Activated effector memory CD4-positive, alpha-beta T cell treated with Interleukin-2 at 50 U/mL for 16 hours (primary cell): ENCODE measurements at places on chromosomes 13 and 19.

DNA sequence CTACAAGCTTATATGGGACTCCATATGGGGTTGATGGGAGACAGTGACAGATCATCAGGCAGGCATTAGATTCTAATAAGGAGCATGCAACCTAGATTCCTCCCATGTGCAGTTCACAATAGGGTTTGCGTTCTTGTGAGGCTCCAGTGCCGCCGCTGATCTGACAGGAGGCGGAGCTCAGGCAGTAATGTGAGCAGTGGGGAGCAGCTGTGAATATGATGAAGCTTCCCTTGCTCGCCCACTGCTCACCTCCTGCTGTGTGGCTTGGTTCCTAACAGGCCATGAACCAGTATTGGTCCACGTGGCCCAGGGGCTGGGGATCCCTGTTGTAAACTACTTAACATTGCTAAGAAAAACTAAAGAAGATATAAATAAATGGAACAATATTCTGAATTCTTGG lies 378.4 kb downstream of the KCNRG start:
- no peak for DNase-seq

DNA sequence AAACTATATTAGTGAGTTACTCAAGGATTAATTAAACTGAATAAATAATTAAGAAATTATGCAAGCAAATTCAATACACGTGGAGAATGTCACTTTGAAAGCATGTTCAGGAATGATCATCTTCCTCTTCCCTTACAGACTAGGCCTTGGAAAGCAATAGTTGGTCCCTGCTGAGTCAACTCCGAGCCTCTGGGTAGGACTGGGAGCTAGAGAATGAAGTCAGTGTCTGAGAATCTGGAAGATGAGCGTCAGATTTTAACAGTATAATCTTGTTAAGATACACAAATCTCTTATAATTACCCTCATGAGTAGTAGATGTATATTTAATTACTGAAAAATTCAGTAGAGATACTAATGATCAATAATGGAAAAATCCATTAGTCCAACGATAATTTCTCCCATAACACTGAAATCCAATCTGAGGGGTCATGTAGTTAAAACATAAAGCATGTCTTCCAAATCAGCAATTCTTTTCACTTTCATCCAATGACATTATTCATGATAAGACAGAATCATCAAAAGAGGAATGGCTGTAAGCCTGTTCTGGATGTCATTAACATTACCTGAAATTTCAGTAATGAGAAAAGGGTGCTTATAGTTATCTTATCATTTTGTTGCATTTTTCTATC lies 423.0 kb downstream of the DCT start:
- DNase-seq: no peak

GRCh38 chr19:7981199-7981598 lies 24.2 kb downstream of the ELAVL1 start:
- no peak for DNase-seq

DNA sequence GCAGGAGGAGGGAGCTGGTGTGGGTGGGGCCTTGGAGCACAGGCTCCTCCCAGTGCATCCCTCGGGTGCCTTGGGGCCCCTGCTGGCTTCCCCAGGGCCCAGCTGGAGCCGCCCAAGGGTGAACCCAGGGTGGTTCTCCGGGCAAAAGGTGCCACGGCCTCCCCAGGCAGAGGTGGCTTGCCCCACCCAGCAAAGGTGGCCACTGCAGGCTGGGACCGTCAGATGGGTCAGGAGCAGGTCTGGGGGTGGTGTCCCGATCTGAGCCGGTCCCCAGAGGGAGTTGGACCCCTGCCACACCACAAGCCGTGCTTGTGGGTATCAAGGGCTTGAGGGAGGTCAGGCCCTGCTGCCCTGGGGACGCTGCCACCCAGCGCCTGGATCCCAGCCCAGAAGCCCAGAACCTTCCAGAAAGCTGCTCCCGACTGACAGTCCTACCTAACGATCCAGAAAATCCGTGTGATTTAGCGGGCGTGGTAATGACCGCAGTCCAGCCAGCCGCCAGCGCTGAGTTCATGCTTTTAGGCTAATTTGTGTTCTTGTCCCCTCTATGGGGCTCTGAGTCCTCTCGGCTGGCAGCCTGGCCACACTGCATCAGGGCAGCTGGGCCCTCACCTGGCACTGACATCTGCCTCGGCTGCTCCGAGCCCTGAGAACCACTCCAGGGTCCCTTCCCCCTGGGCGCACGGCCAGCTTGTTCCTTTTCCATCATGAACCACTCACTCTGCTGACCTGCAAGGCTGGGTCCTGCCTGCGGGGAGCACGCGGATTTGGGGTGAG lies 5.0 kb upstream of the GRIN3B start:
- no peak for DNase-seq

DNA sequence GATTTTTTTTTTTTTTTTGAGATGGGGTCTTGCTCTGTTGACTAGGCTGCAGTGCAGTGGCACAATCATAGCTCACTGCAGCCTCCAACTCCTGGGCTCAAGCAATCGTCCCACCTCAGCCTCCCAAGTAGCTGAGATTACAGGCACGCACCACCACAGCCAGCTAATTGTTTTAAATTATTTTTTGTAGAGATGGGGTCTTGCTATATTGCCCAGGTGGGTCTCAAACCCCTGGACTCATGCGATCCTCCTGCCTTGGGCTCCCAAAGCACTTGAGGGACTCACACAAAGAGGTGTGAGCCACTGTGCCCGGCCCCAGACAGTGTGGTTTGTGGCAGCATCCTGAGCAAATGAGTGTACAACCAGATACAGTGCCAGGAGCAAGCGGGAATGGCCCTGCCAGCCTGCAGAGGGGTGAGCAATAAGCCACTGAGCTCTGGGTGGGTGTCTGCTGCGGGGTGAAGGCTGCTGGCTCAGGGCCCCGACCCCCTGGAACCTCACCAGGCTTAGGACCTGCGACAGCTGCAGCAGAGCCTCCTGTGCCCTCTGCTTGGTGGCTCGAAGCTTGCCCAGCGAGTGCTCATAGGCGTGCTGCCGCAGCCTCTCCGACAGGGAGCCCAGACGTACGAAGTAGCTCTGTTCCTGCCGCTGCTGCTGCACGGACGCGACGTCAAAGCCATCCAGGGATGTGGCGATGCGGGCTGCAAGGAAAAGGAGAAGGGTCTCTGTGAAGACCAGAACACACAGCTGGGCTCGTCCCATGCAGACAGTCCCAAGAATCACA lies 15.9 kb upstream of the TICAM1 start:
- no peak for DNase-seq

GRCh38 chr13:112067116-112067741 lies at the start of gene SOX1:
Gene SOX1, plus strand, starts transcription at chr13:112067149. Its CDS starts 510 bp downstream, at chr13:112067659.
- DNase-seq: no peak

- no peak for DNase-seq
Measured at GRCh38 chr13:39284801-39285388, 246.6 kb downstream of the NHLRC3 start.

DNA sequence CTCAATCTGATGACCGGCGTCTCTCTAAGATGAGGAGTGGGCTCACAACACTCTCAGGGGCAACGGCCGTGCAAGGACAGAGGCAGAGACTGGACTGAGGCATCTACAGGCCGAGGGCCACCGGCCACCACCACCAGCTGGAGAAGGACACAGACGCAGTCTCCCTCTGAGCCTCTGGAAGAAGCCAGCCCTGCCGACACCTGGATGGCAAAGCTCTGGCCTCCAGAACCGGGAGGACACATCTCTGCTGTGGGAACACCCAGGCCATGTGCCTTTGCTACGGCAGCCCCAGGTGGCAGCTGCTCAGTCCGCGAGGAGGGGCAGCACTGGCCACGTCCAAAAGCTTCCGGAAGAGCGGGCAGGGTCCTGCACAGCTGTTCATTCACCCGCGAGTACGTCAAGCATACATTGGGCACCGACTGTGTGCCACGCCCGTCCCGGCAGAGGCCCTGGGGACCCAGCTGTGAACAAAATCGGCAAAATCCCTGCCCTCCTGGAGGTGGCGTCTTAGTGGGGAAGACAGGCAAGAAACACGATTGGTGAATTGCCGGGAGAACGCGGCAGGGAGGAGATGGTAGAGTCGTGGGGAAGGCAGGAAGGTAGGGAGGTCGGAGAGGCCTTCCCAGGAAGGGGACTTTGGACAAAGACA lies 17.1 kb downstream of the C2CD4C start:
- DNase-seq: no peak

GRCh38 chr13:83577183-83577582 lies 305.1 kb downstream of the SLITRK1 start:
- no peak for DNase-seq

- DNase-seq: no peak
Measured at GRCh38 chr13:113632706-113633484, 25.1 kb downstream of the ATP4B start.

- DNase-seq: no peak
Measured at GRCh38 chr19:55432241-55432959, 10.7 kb downstream of the SHISA7 start.

- DNase-seq: no peak
Measured at GRCh38 chr13:50283017-50283416, 267.8 kb downstream of the KCNRG start.

GRCh38 chr19:18254546-18255503 lies 19.4 kb downstream of the IQCN start:
- DNase-seq: no peak

DNA sequence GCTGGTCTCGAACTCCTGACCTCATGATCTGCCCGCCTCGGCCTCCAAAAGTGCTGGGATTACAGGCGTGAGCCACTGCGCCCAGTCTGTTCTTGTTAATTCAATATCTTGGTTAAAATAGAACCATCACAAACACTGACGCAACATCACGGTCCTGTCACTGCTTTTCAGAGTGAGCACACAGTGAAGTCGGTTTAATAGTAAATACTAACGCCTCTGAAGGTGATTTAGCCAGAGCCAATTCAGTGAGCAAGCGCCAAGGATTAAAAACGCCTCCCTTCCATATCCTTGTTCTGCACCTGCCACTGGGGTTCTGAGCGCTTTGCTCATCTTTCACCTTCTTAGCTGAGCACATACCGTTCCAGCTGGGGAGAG lies 30.3 kb downstream of the LAMP1 start:
- no peak for DNase-seq

DNA sequence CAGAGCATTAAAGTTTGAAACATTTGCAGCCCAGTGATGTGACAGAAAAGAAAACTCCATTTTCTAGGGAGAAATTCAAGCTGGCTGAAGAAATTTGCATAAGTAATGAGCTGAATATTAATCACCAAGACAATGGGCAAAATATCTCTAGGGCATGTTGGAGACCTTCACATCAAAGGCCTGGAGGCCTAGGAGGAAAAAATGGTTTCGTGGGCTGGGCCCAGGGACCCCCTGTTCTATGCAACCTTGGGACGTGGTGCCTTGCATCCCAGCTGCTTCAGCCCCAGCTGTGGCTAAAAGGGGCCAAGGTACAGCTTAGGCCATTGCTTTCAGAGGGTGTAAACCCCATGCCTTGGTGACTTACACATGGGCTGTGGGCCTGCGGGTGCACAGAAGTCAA lies 5.7 kb upstream of the CLEC4M start:
- no peak for DNase-seq

- DNase-seq: no peak
Measured at GRCh38 chr19:53977991-53978731, 13.3 kb upstream of the CACNG6 start.

GRCh38 chr13:71576571-71576970 lies 290.4 kb downstream of the DACH1 start:
- no peak for DNase-seq

DNA sequence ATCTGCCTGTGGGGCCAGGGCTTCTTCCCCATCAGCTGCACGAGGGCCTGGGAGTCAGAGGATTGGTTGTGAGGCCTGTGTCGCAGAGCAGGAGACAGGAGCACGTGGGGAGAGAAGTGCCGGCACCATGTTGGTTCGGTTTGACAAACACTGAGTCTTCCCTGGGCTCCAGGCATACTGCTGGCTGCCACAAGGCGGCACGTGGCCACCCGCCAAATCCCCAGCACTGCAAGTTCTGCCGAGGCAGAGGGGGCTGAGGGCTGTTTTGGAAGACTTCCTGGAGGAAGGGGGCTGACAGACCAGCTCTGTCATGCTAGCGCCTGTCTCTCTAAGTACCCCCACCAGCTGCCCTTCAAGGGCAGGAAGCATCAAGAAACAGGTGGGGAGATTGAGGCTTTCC lies 9.5 kb downstream of the SHANK1 start:
- DNase-seq: no peak

DNA sequence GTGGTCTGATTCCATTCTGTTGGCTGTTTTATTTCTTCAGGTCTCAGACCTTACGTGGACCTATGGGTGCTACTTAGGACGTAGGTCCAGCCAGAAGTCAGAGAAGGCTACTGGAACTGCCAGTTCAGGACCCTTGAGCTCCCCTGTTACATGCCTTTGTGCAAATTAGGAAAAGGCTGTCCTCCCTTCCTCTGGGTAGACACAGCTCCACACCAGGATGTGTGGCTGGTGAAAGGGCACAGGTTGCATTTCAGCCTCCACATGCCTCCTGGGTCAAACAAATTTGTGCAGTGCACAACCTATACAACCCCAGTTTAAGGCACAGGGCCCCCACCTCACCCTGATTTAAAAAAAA lies 43.9 kb upstream of the MAP3K10 start:
- no peak for DNase-seq

DNA sequence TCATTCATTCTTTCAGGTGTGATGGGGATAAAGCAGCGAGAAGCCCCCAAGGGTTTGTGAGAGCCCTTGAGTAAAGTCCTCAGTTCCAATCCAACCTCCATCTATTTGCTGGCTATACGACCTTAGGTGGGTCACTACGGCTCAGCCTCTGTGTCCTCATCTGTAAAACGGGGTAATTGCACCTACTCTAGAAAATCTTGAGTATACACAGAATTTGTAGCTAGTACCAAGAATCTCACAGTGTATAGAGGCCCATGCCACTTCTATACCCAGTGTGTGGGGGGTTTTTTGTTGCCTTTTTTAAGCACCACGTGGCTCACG lies 406 bp upstream of the DNMT1 start:
- DNase-seq: no peak
